Activated B cell treated with CpG ODN at 0.5 μM for 24 hours (primary cell): ENCODE measurements at places on chromosomes 1 and 21. TPM values are rescaled to one million over a fixed set of nuclear protein-coding genes. Genes with fewer than 3 reads are reported as not detected.

Gene RCC2
- total RNA-seq, result 79.4 and 85.1 TPM in 2 replicates

Gene SPRR1A
- total RNA-seq, result not detected in 2 replicates

GRCh38 chr1:51514733-51515132, 4.3 kb downstream of the EPS15 start:
- DNase-seq, result no peak

GRCh38 chr21:20882462-20883407, 115.5 kb upstream of the NCAM2 start:
- DNase-seq, result no peak

GRCh38 chr1:38053416-38054091, 7.0 kb upstream of the POU3F1 start:
- no peak for DNase-seq

DNA sequence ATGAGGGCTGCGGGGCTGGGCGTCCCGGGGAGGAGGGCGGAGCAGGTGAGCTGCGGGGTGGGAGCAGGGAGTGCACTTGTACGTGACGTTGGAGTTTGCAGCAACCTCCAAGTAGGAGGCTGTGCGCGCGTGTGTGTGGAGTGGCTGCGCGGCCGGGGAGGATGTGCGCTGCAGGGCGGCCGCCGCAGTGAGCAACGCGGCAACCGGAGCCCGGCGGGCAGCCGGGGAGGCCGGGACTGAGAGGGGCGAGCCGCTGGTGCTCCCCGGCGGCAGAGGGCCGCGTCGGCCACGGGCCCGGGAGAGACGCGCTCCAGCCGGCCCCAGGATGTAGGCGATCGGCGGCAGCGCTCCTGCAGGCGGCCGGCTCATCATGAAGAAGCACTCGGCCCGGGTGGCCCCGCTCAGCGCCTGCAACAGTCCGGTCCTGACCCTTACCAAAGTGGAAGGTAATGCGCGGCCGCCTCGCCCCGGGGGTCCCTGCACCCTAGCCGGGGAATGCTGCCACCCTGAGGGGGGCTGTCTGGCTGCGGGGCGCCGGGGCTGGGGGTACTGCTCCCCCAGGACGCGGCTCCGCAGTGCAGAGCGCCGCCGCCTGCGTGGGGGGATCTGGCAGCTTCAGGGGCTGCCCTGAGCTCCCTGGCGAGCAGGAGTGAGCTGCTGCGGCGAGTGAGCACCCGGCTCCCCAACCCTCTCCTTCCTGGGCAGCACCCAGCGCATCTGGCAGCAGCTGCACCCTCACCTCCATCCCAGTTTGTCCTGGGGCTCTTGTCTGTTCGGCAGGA, 158.9 kb upstream of the COA6 start:
- DNase-seq, result no peak

DNA sequence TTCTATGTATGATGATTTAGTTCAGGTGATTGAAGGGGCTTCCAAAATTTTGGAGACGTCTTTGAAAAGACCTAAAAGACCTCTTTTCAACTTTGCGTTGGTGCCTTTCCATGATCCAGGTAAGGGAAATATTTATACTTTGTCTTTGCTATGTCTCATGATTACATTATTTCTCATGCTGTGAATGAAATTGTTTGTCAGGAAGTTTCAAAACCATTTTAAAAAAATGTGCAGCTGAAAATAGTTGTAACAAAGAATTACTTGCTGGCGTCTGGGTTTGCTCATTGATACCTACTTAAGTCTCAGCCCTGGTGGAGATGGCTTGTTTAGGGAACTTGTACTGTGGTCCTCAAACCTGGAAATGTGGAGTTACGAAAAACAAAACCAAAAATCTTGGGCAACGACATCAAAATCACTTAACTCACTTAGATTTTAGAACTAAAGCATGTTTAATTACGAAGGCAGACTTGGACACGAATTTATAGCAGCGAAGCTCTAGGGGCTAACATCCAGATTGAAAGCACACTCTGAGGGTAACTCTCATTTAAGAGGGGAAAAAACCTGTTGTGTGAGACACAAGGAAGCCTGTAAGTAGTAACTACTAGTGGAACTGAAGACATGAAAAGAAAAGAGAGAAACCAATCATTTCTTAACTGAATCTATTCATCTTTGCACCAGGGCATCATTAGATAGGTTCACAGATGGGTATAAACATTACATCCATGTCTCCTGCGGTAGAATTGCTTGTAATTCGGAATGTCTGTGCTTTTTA, 924 bp downstream of the HMCN1 start:
- DNase-seq, result no peak
